Stomach (tissue), 19 donors: ENCODE measurements at places on chromosomes 7 and 10. TPM values are rescaled to one million over a fixed set of nuclear protein-coding genes. Genes with fewer than 3 reads are reported as not detected.

DNA sequence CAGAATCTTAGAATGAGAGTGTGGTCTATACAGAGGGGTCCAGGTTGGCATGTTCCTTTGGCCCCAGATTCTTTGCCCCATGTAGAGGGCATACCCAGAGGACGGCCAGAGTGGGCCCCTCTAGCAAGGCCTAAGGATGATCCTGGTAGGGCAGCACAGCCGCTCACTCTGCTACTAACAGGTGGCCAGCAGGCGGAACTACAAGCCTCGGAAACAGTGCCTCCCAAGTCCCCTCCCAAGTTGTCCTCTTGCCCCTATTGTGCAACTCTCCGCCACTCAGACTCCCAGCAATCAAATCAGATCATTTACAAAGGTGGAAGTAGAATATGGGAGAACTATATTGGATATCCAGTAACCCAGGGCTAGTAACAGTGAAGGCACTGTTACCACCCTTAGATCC lies 107.4 kb downstream of the STRA8 start:
- DNase-seq: peak; percentile 38
- no peak overlapping the region for H3K27ac ChIP-seq
- H3K4me1 ChIP-seq: no peaks in the 10 kb centered on the region

SLC26A3 gene
- 0.10 TPM for polyA plus RNA-seq

CHST3 gene
- polyA plus RNA-seq: 4.7 TPM

GRCh38 chr7:81676813-81677212 lies 93.0 kb downstream of the HGF start:
- no peaks in the 10 kb centered on the region for H3K27me3 ChIP-seq
- H3K36me3 ChIP-seq: no peaks in the 10 kb centered on the region
- H3K27ac ChIP-seq: no peak overlapping the region

- no peak for DNase-seq
- H3K4me1 ChIP-seq: no peaks in the 10 kb centered on the region
- peaks cover 46% of the 10 kb centered on the region for H3K27me3 ChIP-seq
Observed at GRCh38 chr7:2928256-2928612, 84.1 kb upstream of the GNA12 start.

DNA sequence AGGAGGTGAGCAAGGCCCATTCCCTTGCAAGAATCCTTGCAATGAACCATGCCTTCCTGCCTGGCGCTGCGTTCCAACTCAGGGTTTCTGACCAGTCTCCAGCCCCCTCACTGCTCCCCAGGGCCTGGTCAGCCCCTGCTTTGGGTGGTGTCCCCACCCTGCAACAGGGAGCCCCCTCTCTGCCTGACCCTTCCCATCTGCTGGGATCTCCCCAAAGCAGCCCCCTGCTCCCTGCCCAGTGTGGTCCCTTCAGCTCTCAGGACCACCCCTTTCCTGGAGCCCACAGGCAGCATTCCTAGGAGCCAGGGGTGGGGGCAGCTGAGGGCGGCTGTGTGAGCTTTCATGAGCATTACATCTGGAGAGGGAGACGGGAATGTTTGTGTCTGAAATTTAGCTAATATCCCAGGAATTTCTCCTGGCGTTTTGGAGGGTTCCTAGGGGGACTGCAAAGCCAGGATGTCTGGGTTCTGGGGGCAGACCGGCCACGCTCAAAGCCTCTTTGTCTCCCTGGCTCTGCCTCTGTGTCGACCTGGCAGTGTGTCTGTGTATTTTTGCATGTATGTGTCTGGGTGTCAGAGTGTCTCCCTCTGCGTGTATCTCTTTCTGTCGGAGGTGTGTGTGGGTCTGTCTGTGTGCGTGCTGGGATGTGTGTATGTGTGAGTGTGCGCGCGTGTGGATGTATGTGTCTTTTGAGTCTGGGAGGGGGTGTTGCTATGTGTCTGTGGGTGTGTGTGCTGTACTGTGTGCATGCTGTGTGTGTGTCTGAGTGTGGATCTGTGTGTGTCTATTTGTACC lies 300.5 kb upstream of the ZMIZ1 start:
- no peak overlapping the region for H3K4me3 ChIP-seq
- no peaks in the 10 kb centered on the region for H3K27me3 ChIP-seq
- peak; percentile 56 for DNase-seq

DNA sequence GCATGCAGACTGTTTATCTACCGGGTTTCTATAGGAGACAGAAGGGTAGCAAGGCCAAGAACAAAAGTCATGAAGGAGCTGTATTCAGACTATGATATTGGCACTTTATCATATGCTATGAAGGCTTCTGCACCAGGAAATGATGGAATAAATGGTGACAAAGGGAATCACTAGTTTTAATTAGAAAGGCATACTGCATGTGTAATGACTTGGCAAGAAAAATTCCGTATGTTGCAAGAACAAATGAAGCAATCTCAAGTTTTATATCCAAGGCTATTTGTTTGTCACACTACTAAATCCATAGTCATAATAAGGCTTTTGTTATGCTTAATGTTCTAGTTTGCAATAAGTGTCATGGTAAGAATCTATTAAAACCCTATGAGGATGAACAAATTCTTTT lies 230.9 kb downstream of the ZEB1 start:
- H3K27me3 ChIP-seq: no peaks in the 10 kb centered on the region
- no peaks in the 10 kb centered on the region for H3K36me3 ChIP-seq
- H3K27ac ChIP-seq: no peak overlapping the region
- H3K4me1 ChIP-seq: no peaks in the 10 kb centered on the region
- no peak for DNase-seq
- H3K4me3 ChIP-seq: no peak overlapping the region
